Hippocampal formation (tissue), 2 donors: ENCODE measurements at places on chromosomes 2 and 18.

DNA sequence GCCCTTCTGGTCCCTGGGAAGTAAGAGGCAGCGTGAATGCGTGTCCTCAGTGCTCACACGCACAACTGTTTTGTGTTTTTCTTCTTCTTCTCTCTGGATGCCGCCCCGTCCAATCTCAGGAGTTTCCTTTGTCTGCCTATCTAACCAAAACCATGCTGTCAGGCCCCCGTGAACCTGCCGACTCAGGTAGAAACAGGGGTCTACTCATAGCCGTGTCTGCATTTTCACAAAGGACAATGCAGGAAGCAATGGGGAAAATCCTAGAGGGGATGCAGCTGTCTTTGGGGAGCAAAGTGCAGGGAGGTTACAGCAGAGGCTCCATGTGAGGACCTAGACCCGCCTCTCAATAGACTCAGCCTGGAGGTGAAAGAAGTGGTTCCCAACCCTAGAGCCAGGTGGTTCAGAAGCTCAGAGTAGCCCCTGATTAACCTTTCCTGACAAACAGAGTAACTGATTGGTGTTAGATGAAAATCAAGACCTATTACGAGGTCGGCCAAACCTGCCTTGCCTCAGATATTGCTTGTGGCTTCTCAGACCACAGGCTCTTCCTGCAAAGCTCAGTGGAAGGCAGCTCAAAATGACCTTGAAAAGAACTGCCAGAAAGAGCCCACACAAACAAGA lies 49.3 kb downstream of the CD226 start:
- no peak for DNase-seq

DNA sequence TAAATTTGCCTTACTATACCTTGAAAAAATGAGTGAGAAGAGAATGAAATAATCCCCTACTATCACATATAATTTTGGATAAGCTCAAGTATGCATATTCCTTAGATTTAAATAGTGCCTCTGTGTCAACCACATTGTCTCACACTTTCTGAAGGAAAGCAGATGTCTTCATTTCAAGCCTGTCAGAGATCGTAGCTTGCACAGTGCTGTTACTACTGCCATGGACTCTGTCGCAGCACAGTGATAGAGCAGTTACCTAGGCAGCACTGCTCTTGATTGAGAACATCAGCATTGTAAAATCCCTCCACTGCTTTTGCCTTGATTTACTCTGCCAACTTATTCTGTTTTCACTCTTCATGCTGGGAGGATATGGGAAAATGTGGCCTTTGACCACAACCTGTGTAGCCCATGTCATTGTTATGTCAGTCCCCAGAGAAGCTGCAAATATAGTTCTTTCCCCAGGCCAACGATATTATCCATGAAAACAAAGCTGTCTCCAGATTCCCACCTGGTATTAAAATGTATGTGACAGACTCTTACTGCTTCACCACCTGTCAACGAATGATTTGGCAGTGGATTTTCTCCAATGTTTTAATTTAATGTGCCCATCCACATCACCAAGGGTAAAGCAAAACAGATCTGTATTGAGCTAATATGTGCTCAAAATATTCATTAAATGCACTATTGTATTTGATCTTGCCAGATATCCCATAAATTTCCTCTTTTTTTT lies 675.7 kb downstream of the METTL4 start:
- DNase-seq = no peak

DNA sequence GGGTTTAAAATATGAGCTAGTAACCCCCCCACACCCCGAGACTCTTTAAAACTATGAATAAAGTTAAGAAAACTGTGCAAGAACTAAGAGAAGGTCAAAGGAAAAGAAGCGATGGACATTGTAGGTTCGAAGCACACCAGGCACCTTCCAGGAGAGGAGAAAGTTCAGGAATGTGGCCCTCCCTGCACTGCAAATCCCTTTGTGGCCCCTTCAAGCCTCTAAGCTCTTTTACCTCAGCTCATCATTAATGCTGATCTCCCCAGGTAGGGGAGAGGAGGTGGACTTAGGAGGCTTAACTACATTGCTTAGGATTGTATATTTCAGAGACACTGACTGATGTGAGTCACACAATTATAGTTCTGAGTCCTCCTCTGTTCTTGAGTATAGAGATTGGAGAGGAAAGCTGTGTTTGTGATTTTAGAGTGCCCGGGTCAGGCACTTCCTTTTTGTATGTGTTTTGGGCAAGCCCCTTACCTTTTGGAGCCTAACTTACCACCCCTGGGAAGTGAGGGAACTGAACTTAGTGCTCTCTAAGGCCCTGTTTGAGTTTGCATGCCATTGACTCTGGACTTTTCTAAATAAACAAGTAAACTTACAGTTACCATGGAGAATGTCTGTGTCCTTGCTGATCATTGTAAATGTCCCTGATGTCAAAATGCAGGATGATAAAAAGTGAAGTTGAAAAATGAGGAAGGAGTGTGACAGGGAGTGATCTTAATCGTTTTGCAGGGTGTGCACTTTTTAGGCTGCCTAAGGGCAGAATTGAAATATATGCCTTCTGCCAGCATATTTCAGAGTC lies 140.8 kb upstream of the ZEB2 start:
- DNase-seq = no peak

- DNase-seq = no peak
Observed at GRCh38 chr2:128305555-128306080, 13.1 kb downstream of the HS6ST1 start.

GRCh38 chr2:2184549-2185249 lies 146.4 kb downstream of the MYT1L start:
- DNase-seq = no peak

DNA sequence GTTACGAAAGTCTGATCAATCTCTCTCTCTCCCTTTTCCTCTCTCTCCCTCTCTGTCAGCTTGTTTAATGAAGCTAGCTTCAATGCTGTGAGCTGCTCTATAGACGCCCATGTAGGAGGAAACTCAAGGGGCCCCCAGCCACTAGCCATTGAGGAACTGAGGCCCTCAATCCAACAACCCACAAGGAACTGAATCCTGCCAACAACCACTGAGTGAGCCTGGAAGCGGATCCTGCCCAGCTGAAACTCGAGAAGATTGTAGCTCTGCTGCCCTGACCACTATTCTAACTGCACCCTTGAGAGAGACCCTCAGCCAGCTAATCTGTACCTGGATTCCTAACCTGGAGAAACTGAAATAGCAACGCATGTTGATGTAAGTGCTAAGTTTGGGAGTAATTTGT lies 129.2 kb downstream of the BCL11A start:
- DNase-seq = no peak

DNA sequence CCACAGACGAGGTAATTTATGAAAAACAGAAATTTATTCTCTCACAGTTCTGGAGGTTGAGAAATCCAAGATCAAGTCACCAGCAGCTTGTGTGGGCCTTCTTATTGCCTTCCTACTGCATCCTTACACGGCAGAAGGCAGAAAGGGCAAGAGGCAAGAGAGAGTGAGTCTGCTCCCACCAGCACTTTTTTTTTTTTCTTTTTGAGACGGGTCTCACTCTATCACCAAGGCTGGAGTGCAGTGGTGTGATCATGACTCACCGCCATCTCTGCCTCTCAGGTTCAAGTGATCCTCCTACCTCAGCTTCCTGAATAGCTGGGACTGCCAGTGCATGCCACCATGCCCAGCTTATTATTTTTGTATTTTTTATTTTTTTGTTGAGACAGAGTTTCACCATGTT lies 78.5 kb upstream of the HK2 start:
- DNase-seq = no peak

DNA sequence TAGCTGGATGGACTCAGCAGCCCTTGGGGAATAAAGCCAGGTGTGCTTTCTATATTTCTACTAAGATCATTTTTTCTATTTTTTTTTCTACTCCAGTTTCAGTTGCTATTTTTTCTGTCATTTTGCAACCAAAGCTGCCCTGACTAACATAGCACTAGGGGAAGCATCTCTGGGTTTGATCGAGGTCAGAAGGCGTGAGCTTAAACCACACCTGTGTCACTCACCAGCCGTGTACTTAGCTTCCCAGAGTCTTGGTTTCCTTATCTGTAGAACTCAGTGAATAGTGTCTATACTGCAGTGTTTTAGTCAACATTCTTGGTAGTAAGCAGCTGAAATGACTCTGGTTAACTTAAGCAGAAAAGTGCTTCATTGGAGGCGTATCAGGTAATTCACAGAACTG lies 489.6 kb upstream of the SPRED2 start:
- no peak for DNase-seq

DNA sequence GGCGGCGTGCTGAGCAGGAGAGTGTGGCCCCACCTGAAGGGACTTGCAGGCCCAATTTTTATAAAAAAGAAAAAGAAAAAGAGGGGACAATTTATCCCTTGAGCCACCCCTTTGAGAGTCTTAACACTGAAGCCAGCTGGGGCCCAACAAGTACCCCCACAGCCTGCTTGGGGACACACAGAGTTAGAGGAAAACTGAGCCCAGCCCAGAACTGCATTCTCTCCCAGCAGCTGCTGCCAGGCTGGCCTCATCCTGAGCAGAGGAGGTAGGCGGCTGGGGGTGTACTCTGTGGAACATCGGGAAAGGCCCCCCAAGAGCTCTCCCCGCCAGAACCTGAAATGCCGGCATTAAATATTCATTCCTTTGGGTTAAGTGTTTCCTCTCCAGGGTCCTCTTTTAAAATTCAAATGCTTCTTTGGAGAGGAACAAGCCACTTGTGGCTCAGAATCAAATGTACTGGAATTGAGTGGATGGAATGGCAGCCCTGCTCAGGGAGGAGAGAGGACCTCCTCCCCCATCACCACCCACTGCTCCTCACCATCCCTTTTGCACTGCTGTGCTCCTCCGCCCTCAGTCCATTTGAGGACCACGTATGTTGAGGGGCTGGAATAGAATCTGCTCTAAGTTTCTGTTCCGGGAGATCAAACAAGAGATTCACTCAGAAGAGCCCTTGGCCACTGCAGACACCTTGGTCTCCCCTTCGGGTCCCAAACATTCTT lies 45.6 kb downstream of the C1QL2 start:
- no peak for DNase-seq

DNA sequence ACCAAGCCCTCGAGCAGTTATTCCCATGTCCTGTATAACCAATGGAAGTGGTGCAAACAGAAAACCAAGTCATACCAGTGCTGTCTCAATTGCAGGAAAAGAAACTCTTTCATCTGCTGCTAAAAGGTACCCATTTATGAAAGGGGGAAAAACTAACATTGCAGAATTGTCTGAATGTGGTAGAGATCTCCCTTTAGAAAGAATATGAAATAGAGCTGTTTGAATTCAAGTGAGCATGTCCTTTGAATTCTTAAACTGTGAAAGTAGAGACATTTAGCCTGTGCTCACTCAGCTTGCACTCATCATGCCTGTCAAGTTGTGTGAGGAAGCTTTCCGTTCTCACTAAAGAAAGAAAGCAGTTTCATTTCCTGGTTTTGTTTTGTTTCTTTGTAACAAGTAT lies 87.4 kb downstream of the EML4 start:
- no peak for DNase-seq

- no peak for DNase-seq
Observed at GRCh38 chr18:13416208-13416607, 197.6 kb downstream of the LDLRAD4 start.

- no peak for DNase-seq
Observed at GRCh38 chr2:176562359-176563078, 293.3 kb downstream of the MTX2 start.

- no peak for DNase-seq
Observed at GRCh38 chr2:196466581-196466980, 172.9 kb upstream of the CCDC150 start.

- no peak for DNase-seq
Observed at GRCh38 chr18:48072428-48073204, 142.2 kb upstream of the SMAD2 start.

DNA sequence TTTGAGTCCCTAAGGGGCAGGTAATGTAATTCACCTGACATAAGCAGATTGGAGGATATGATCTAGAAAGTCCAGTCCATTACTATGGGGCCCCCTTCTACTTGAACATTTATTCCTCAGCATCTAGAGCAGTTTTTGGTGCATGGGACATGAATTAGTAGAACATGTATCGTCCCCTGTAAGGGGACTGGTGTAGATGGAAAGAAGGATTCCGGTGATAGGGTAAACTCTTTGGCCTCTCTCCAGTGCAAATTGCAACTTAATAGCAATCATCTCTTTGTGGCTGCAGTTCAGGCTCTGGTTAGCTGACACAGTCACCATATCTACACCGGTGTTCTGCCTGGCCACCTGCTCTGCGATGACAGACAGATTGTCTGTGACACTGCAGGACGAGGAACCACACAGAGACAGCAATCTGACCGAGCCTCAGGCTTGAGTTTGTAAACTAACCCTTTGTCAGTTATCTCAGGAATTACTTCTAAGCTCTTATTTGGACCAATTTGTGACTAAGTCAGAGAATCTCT lies 6.4 kb upstream of the SLC8A1 start:
- no peak for DNase-seq

- peak; percentile 67 for DNase-seq
Observed at GRCh38 chr2:11498543-11499034, 32.6 kb upstream of the E2F6 start.

- DNase-seq = peak; percentile 92
Observed at GRCh38 chr2:204274991-204275390, 270.3 kb upstream of the PARD3B start.

- no peak for DNase-seq
Observed at GRCh38 chr2:200242570-200242969, 63.9 kb upstream of the SPATS2L start.

GRCh38 chr2:204945376-204945775 lies 400.1 kb downstream of the PARD3B start:
- no peak for DNase-seq

GRCh38 chr2:72543497-72544216 lies 282.2 kb downstream of the EXOC6B start:
- no peak for DNase-seq

- no peak for DNase-seq
Observed at GRCh38 chr2:226873826-226874225, 38.0 kb downstream of the RHBDD1 start.

GRCh38 chr2:237870126-237870525 lies 10.7 kb downstream of the RAMP1 start:
- no peak for DNase-seq

DNA sequence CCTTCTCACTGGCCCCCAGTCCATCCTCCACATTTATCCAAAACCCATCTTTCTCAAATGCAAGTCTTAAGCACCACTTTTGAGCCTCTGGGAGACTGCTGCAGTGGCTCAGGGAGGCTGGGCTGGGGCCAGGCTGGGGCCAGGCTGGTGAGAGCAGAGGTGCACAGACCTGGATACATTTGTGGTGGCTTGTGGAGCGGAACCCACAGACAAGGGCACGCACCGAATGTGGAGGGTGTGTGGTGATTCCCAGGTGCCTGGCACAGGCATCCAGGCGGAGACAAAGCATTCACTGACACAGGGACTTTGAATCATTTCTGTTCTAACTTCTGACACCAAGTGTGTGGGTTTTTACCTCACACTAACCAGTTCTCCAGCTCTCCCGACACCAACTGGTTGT lies 42.2 kb upstream of the MGAT4A start:
- DNase-seq = no peak
